NCI-H2029 (cell line): ENCODE measurements at places on chromosomes 4 and X.

DNA sequence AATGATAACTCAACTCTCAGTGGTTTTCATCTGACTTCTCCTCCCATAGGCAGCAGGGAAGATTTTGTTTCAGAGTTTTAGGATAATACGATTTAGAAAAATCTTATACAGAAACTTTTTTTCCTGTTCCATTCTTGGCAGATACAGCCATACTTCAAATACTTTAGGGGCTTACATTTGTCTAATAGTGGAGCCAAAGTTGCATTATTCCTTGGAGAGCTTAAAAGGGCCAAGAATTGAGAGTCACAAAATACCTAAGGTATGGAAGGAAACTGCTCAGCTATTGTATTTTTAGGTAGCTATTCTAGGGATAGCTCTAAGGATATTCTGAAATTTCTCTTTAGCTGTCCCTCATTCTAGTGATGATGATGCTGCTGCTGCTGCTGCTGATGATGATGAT lies 132.9 kb upstream of the PTCHD1 start:
- no peak for DNase-seq

DNA sequence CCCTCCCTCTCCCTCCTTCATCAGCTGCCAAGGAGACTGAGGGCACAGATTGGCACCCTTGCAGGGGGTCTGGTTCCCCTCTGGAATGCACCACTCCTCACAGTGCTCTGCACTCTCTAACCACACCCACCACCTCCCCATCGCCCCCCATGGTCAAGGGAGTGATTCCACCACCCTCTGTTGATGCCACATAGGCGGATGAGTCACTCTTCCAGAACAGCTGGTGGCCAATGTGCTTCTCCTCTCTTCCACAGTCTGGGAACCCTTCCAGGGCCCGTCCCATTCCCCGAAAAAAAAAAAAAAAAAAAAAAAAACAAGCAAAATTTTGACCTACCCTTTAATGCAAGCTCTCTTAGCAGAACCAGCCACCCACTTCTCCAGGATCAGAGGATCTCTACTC lies 341.3 kb upstream of the KLF3 start:
- DNase-seq, result no peak

DNA sequence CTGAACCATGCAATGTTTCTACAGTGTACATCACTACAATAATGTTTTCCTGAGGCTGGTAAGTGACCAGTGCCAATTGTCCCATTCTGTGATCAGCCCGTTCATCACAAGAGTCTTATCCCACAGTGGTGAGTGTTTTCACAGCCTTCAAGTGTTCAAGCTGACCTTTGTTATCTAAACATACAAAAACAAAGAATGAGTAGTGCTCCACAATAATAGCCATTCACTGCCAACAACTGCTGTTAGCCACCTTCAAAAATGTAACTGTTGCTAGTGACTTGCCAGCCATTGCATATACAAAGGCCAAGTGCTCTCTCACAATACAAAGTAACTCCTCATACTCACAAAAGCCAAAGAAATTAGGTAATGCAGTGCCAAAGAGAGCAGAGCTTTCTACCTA lies 1084.1 kb downstream of the FAM133A start:
- no peak for DNase-seq

- DNase-seq, result no peak
These were observed 63.3 kb upstream of the RELL1 start for GRCh38 chr4:37749398-37749988.

- DNase-seq, result no peak
These were observed 869.1 kb upstream of the GRID2 start for GRCh38 chr4:91434631-91435030.

DNA sequence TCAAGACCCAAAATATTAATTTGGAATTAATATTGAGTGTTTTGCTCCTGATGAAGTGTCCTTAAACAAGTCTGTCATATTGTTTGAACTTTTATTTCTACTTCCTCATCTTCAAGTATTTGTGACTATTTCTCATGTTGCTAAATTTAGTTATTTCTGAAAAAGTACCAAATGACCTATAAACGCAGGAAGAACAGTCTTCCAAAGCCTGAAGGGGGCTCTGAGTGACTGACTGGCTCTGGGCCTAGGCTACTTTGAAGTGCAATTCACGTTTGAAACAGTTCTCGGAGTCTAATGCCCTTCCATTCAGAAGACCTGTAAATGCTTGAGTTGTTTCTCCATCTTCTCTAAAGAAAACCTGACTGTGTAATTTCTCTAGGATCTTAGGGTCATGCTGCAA lies 26.5 kb downstream of the GALNT7 start:
- no peak for DNase-seq

DNA sequence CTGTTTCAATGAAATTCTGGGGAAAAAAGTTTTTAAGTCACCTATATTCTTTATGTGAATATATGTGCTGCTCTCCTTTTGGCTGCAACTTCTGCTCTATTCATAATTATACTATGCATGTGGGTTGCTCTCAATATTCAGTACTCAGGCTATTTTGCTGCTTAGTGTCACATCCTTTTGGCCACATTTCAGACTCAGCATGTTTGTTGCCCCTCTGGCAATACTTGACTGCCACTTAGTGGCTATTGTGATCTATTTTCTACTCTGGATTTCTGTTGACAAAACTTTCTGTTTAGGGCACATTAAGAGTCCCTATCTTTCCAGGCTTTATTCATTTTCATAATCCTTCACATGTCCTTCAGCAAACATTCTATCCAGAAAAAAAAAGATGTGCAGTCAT lies 15.8 kb upstream of the CT45A1 start:
- no peak for DNase-seq
